ENCODE measurements at places on chromosomes 12 and 14. TPM values are rescaled to one million over a fixed set of nuclear protein-coding genes. Genes with fewer than 3 reads are reported as not detected.
A peak's percentile ranks its signal among the peaks of the same experiment; 100 is the strongest.

GRCh38 chr14:22519877-22520685 lies 68.9 kb downstream of the DAD1 start:
- no peak overlapping the region for H3K4me3 ChIP-seq
- no peak overlapping the region for H3K27ac ChIP-seq
- DNase-seq: no peak

DNA sequence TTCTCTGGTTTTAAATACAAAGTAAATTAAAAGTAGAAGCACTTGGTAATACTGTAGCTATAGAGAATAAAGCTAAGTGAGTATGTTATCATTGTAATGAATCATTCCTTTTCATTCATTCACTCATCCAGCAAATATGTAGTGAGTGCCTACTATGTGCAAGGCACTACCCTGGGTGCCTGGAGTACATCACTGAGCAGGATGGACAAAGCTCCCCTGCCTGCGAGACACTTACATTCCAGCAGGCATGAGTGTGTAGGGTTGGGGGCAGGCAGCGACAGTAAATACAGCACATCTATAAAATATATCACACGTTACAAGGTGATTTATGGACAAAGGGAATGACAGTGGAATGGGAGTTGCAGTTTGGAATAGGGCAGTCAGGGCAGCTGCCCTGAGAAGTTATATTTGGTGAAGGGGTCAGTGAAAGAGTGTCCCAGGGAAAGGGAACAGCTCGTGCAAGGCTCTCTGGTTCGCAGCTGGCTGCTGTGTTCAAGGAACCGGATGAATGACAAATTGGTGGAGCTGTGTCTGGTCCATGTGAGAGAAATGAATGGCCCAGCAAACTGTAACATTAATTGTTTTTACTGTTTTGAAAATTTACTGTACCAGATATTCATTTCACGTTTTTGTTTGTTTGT lies 159.6 kb downstream of the CRADD start:
- DNase-seq: no peak
- no peak overlapping the region for H3K27ac ChIP-seq
- H3K4me3 ChIP-seq: no peak overlapping the region
- peaks cover 18% of the 10 kb centered on the region for H3K4me1 ChIP-seq

DNA sequence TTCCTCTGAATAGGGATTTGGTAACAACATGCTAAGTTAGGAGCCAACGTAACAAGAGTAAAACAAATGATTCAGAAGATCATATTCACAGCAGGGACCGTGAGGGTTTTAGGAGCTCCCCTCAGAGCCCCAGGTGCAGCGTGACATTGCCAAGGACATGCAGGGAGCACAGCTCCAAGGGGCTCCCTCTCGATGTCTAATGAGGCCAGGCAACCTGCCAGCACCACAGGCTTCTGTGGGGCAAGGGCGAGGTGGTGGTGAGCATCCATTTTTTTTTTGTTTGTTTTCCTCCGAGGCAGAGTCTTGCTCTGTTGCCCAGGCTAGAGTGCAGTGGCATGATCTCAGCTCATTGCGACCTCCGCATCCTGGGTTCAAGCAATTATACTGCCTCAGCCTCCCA lies 95.1 kb upstream of the PTPRB start:
- peaks cover 3% of the 10 kb centered on the region for H3K27me3 ChIP-seq
- no peaks in the 10 kb centered on the region for H3K4me1 ChIP-seq
- DNase-seq: no peak
- H3K27ac ChIP-seq: no peak overlapping the region

- no peak overlapping the region for H3K27ac ChIP-seq
- H3K27me3 ChIP-seq: no peaks in the 10 kb centered on the region
- H3K4me1 ChIP-seq: peaks cover 22% of the 10 kb centered on the region
- H3K4me3 ChIP-seq: no peak overlapping the region
Observed at GRCh38 chr12:50603817-50604639, 99.2 kb downstream of the DIP2B start.

DNA sequence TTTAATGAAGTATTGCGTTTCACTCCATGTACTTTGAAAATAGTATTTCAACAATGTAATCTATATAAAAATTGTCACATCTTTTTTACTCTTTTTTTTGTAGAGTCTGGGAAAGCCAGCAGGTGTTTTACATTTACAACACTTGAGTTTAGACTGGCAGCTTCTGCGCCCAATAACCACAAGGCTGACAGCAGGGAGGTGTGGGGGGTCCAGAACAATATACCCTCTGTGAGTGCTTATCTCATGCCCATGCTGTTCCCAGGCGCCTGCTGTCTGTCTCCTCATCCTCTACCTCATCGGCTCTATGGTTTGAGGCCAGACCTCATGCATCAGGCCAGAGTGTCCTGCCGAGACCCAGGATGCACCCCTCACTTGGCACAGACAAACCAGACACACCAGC lies 24.9 kb downstream of the FBRSL1 start:
- peaks cover 19% of the 10 kb centered on the region for H3K36me3 ChIP-seq
- no peak for DNase-seq
- no peak overlapping the region for H3K4me3 ChIP-seq
- peaks cover 12% of the 10 kb centered on the region for H3K4me1 ChIP-seq

GRCh38 chr14:68325267-68325807 lies 467.5 kb downstream of the ZFP36L1 start:
- H3K27me3 ChIP-seq: no peaks in the 10 kb centered on the region
- H3K27ac ChIP-seq: no peak overlapping the region
- peaks cover 7% of the 10 kb centered on the region for H3K36me3 ChIP-seq
- H3K4me3 ChIP-seq: no peak overlapping the region
- peaks cover 22% of the 10 kb centered on the region for H3K4me1 ChIP-seq

- no peak overlapping the region for H3K27ac ChIP-seq
- H3K4me1 ChIP-seq: no peaks in the 10 kb centered on the region
- H3K27me3 ChIP-seq: no peaks in the 10 kb centered on the region
- DNase-seq: no peak
- H3K4me3 ChIP-seq: no peak overlapping the region
Observed at GRCh38 chr12:95607642-95608041, 56.4 kb upstream of the USP44 start.

GRCh38 chr12:100576331-100577036 lies 3.0 kb downstream of the GAS2L3 start:
- H3K27ac ChIP-seq: no peak overlapping the region
- peaks cover 17% of the 10 kb centered on the region for H3K27me3 ChIP-seq
- no peak for DNase-seq
- peaks cover 4% of the 10 kb centered on the region for H3K4me1 ChIP-seq
- H3K36me3 ChIP-seq: no peaks in the 10 kb centered on the region

DNA sequence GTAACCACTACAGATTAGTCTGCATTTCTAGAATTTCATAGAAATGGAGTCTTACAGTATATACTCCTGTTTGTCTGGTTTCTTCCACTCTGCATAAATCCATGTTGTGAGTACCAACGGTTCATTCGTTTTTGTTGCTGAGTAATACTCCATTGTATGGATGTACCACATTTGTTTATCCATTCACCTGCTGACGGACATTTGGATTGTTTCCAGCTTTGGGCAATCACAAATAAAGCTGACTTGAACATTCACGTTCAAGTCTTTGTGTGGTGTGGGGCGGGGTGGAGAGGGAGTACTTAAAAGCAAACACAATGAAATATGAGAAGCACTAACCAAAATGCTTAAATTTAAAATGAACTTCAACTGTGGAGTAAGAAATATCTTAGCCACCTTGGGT lies 7.1 kb downstream of the HECTD4 start:
- no peak for DNase-seq
- H3K27me3 ChIP-seq: no peaks in the 10 kb centered on the region
- peak overlapping the region; percentile 44 for H3K27ac ChIP-seq

DNA sequence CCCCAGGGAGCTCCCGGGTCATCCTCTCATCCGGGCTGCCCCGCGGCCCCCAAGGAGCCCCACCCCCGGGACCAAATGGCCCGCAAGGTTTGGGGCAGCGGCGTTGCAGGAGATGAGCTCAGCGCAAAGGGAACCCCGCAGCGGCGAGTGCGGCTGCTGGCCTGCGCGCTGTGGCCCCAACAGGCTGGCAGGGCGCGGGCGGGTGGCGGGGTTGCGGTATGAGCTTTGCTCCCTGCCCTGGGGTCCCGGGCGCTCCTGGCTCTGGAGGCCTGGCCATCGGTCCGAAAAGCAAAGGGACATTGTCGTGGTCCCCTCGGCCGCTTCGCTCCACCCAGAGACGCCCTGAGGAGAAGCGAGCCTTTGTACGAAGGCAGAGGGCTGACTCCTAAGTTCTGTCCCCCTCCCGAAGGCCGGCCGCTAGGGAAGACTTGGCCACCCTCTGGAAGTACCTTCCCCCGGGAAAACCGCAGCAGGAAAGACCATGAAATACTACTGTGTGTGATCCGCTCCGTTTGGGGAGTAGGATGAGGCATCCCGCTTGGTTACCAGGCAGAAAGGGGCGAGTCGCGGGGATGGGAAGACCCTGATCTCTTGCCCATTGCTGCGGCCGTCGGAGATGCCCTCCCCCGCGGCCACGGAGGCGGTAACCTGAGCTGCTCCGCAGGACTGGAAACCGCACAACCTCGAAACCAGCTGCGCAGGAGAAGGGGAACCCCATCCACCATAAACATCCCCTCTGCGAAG lies 620 bp upstream of the NID2 start:
- H3K27me3 ChIP-seq: peaks cover 74% of the 10 kb centered on the region
- peak; percentile 72 for DNase-seq
- H3K27ac ChIP-seq: no peak overlapping the region
- H3K4me3 ChIP-seq: peak overlapping the region; percentile 90
- H3K36me3 ChIP-seq: peaks cover 3% of the 10 kb centered on the region

HNF1A gene
- 7.2 TPM for total RNA-seq

FAM90A1 gene
- total RNA-seq: 0.36 TPM

All from type B pancreatic cell (in vitro differentiated cells).